ENCODE measurements at places on chromosomes 6 and 20.

DNA sequence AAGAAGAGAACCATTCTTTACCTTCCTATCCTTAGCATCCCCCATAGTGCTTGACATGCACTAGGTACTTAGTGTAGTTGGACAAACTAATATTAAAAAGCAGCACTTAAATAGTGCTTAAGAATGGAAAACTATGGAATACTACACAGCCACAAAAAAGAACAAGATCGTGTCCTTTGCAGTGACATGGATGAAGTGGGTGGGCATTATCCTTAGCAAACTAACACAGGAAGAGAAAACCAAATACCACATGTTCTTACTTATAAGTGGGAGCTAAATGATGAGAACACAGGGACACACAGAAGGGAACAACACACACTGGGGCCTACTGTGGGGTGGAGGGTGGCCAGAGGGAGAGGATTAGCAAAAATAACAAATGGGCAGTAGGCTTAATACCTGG lies 66.8 kb downstream of the EPHA7 start:
- DNase-seq = no peak

DNA sequence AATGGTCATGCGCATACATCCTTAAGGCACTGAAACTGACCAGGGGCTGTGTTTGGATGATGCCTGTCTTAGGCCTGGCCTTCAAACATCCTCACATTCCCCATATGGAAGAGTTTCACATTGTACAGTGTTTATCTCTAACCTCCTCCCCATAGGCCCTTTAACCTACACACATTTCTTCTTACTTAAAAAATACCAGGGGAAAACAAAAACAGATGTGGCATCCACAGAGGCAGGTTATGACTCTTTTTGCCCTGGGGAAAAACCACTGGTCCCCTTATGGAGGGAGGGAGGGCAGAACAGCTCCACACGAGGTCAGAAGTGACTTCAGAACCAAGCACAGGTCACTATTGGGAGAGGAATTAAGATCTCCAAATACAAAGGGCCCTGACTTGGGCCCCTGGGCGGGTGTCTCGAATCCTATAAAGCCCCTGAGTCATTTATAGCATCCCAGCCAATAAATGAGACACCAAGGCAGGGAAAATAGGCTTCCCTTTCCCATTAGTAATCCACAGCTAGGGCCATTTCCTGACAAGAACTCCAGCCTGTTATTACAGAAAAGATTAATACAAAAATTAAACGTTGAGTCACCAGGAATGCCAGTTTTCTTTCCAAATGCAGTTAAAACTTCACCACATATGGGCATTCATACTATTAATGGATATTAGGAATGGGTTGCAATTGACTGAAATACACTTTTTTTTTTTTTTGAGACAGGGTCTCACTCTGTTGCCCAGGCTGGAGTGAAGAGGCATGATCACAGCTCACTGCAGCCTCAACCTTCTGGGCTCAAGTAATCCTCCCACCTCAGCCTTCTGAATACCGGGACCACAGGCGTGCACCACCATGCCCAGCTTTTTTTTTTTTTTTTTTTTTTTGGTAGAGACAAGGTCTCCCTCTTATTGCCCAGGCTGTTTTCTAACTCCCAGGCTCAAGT lies 107.2 kb downstream of the ATP9A start:
- DNase-seq = no peak

DNA sequence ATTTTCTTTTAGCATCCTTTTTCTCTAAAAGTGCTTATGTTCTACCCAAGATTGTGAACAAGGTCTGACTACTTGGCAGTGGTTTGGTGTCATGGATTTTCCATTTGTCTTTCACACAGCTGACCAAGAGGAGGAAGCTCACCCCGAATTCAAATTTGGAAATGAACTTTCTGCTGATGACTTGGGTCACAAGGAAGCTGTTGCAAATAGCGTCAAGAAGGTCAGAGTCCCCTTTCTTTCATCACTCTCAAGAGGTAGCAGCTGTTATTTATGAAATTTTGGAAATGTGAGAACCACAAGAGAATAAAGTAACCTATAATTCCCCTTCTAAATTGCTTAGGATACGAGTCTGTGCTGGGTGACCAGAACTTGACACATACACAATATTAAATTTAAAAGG lies 113.0 kb upstream of the LAMP5 start:
- DNase-seq = no peak

- no peak for DNase-seq
Measured at GRCh38 chr6:13261464-13261994, 66.8 kb downstream of the TBC1D7 start.

DNA sequence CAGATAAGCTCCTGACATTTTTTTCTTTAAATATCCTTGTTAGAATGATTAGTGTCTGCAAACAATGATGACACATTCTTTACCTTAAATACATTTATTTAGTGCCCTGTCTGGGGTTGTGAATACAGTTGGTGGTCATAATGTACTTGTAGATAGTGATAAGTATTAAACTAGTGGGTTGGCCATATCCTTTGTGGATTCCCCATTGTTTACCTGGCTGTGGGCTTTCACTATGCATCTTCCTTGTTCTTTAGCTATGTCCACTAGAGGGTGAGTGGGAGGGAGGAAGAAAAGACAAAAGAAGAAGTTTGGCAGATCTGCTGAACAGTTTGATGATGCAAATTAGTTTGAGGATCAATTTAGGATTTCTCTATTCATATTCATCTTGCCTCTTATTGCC lies 15.7 kb downstream of the HS3ST5 start:
- no peak for DNase-seq

DNA sequence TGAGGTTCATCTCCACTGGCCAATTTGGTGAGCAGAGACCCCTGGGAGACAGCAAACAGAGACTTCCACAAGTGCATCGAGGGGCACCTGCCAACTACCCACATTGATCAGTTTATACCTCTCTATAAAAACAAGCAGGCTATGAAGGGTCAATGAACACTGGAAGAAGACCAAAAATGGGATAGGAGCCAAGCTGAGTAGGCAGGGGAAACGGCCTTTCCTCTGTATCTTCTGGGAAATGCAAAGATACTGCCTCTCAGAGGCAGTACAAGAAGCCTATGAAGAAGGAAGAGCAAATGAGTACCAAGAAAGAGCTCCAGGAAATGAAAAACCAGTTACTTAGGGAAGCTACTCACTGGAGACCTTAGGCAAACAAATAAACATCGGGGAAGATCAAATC lies 247.7 kb downstream of the GMDS start:
- DNase-seq = no peak

DNA sequence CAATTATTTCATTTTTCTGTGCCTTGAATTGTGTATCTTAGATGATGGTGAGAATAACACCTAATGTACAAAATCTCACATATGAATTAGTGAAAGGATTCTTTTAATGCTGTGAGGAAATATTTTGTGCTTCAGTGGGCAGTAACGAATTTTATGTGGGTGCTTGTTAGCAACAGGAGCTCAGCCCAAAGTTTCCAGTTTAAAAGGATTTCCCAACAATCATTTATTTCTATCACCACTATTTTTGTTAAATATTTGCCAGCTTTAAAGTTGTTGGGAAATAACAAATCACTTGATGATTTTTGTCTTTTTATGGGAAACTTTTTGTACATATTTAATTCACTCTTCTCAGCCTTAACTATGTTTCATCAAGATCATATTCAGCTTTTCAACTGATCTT lies 111.8 kb downstream of the QKI start:
- no peak for DNase-seq

DNA sequence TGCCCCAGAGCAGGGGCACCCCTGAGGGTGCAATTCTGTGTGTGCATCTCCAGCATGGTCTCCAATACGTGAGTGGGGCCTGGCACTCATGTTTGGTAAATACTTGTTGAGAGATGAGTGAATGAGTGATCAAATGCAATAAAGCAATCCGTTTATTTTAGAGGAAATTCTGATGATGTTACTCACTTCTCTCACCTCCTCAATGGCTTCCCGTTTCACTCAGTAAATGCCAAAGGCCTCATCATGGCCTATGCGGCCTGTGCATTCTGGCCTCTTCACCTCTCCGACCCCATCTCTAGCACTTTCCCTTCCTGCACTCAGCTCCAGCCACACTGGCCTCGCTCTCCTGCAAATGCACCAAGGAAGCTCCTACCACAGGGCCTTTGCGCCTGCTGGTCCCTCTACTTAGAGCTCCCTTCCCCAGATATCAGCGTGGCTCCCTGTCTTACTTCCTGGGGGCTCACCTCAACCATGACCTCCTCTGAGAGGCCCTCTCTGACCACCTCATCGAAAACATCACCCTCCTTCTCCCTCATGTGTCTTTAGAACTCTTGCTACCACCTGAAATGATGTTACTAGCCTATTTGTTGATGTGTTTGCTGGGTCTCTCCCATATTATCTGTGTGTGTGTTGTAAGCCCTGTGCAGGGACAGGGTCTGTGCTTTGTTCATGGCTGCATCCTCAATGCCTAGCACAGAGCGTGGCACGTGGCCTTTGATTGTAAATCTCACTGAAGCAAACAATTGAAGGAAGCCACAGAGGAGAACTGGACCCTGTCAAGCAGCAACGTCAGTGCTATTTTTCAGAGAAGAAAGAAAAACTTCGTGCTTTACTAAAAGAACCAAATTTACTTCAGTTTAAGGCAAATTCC lies 42.6 kb downstream of the RAB44 start:
- no peak for DNase-seq

Measured in right renal pelvis (tissue), 4 donors.